ENCODE measurements at places on chromosomes 11 and 22. TPM values are rescaled to one million over a fixed set of nuclear protein-coding genes. Genes with fewer than 3 reads are reported as not detected.

DAGLA gene
- 1.4 TPM for polyA plus RNA-seq

CATSPER1 gene
- polyA plus RNA-seq: not detected

PLEKHB1 gene
- 30.4 TPM for polyA plus RNA-seq

GGT5 gene
- polyA plus RNA-seq: 63.2 TPM

CHADL gene
- 4.8 TPM for polyA plus RNA-seq

MS4A6E gene
- not detected for polyA plus RNA-seq

APOL5 gene
- not detected for polyA plus RNA-seq

CNIH2 gene
- not detected for polyA plus RNA-seq

PGA5 gene
- not detected for polyA plus RNA-seq

HEPN1 gene
- polyA plus RNA-seq: not detected

SMIM38 gene
- 0.19 TPM for polyA plus RNA-seq

MRGPRE gene
- polyA plus RNA-seq: not detected

NF2 gene
- 15.4 TPM for polyA plus RNA-seq

TSSK2 gene
- not detected for polyA plus RNA-seq

C1QTNF6 gene
- polyA plus RNA-seq: 3.2 TPM

TST gene
- polyA plus RNA-seq: 283 TPM

TYR gene
- not detected for polyA plus RNA-seq
